ENCODE measurements at places on chromosomes 4 and X.

DNA sequence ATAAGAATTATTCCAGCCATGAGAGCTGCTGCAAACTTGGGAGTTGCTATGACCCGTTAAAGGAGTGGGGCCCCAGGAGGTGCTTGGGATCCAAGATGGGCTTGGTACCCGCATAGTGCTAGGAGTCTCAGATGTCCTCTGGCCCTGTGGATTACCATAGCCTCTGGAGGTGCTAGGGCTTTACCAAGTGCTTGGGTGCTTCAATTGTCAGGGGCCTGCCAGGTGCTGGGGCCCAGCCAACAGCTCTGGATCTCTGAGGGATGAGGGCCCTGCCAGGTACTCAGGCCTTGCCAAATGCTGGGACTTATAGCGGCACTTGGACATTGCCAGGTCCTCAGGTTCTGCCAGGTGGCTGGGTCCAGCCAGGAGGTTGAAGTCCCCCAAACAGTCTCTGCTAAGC, 32.0 kb upstream of the USP51 start:
- H3K27me3 ChIP-seq = no peaks in the 10 kb centered on the region
- H3K27ac ChIP-seq = no peak overlapping the region
- no peaks in the 10 kb centered on the region for H3K4me1 ChIP-seq
- no peak for DNase-seq

- H3K27ac ChIP-seq = no peak overlapping the region
- no peaks in the 10 kb centered on the region for H3K36me3 ChIP-seq
- no peaks in the 10 kb centered on the region for H3K27me3 ChIP-seq
- H3K4me1 ChIP-seq = no peaks in the 10 kb centered on the region
Observed at GRCh38 chrX:45208121-45208856, 7.6 kb upstream of the DIPK2B start.

DNA sequence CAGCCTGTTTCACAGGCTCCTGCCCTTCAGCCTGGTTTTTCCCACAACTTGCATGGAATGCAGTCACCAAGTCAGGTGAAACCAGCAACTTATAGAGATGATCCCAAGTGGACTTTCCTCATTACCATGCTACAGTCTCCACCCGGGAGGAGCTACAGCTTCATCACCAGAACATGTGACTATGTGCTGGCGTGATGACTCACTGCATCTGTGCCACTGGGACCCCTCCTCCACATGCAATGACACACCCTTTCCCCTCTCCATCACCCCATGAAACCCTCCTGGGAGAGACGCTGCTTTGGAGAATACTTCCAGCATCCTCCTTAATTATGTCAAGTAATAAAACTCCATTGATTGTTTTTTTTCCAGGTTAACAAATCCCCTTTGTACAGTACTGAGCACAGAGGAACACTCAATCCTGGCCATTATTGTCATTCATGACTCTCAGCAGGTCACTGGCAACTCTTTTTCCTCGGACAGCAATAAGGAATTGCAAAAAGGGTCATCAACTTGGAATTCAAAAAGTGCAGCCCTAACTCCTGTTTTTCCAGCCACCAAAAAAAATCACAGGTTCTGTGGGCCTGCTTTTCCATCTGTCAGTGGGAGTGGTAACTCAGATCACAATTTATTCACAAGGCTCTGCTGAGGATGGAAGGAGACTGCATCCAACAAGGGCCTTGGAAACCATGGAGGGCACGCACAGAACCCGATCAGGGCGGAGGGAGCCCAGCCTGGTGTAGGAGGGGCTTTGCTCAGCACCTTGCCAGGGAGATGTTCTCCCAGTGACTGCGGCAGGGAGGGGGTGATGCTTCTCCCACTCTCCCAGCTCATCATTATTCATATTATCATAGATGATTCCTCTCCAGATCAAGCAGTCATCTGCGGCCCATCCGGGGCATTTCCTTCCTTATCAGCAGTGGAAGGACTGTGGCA, 17.4 kb downstream of the QDPR start:
- DNase-seq = peak; percentile 64
- peaks cover 2% of the 10 kb centered on the region for H3K36me3 ChIP-seq
- no peak overlapping the region for H3K27ac ChIP-seq
- no peaks in the 10 kb centered on the region for H3K4me1 ChIP-seq

DNA sequence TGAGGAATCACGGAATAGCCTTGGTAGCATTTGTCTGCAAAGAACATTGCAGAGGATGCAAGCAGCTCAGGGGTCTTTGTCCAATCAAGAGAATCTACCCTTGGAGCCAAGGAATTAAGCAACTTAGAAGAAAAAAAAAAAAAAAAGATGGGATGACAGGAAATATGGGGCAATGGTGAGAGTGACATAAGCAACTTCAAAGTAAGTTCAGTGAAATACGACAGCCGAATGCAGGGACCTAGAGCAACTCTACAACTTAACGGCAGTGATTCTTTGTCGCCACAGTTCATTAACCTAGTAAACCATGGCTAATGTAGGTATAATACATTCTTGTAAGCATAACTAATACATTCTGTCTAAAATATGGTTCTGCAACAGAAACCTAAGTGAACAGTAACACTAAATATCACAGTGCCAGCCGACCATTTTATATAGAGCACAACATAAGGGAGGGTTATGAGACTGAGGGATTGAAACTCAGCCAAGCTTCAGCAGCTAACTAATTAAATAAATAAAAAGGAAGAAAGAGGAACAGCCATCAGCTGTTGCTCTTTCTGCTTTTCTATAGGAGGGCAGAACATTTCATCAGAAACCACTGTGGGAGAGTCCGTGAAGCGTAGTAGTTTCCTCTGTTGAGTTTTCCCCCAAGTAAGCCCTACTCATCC, 74.7 kb downstream of the PPARGC1A start:
- DNase-seq = no peak
- H3K27me3 ChIP-seq = no peaks in the 10 kb centered on the region
- H3K4me1 ChIP-seq = no peaks in the 10 kb centered on the region
- no peak overlapping the region for H3K4me3 ChIP-seq

DNA sequence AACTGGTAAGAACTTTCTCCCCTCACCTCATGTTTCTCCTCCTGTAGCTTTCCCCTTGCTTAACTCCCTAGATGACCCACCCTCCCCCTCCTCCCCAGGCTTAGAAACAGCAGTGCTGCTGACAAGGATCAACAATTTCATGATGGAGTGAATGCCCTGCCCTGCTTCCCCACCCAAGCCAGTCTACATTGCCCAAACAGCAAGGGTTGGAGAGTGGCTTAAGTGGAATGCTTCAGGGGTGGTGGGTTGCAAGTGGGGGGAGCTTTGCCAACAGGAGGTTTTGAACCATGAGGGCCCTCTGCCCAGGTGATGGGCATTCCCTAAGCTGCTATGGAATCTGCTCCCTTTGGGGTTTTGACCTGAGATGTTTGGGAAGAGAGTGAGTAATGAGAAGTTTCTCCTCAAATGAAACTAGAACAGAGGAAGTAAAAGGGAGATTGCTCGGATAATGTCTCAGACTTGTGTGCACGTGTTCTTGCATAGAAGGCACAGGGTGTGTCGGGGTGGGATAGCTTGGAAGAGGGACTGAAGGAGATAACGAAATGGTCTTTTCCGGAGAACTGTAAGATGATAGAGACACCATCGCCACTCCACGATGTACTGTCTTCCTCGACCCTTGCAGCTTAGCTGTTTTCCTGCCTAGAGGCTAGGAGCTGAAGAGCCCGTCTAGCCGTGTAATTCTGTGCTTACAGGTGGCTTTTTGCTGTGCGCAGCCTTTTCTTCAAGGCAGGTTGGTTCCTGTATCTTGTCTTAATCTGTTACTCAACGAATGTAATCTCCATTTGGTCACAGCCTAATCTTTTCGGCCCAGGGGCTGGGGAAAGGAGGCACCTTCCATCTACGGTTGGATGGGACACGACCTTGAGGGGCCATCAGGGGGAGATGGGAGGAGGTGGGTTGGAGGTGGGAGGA, 10.1 kb downstream of the GDPD2 start:
- no peak overlapping the region for H3K27ac ChIP-seq
- DNase-seq = no peak
- no peaks in the 10 kb centered on the region for H3K4me1 ChIP-seq
- H3K27me3 ChIP-seq = no peaks in the 10 kb centered on the region

- H3K4me3 ChIP-seq = no peak overlapping the region
- no peak for DNase-seq
- no peaks in the 10 kb centered on the region for H3K36me3 ChIP-seq
- H3K27ac ChIP-seq = no peak overlapping the region
- H3K27me3 ChIP-seq = no peaks in the 10 kb centered on the region
Observed at GRCh38 chrX:2243913-2244460, 256.8 kb downstream of the DHRSX start.

DNA sequence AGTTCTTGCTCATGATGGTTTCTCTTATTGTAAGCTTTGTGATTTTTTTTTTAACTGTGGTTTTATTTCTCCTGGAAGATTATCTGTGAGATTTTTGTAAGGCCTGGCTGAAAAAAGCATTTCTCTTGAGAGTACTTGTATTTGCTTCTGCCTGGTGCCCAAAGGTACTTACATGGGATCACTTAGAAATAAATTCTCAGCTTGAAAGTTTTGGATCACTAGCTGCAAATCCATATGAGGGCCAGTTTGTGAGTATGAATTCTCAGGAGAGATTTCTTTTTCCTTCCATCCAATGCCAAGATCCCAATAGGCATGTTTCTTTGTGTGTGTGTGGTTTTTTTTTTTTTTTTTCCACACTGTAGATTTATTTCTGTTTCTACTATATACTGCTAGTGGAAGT, 1884.7 kb upstream of the PCDH7 start:
- H3K4me3 ChIP-seq = no peak overlapping the region
- H3K36me3 ChIP-seq = no peaks in the 10 kb centered on the region
- no peaks in the 10 kb centered on the region for H3K4me1 ChIP-seq

GRCh38 chrX:130267956-130268448, 697 bp downstream of the ZNF280C start:
- H3K27me3 ChIP-seq = no peaks in the 10 kb centered on the region
- no peak for DNase-seq
- no peaks in the 10 kb centered on the region for H3K36me3 ChIP-seq
- peak overlapping the region; percentile 94 for H3K27ac ChIP-seq
- H3K4me3 ChIP-seq = peak overlapping the region; percentile 76
- no peaks in the 10 kb centered on the region for H3K4me1 ChIP-seq

- no peaks in the 10 kb centered on the region for H3K4me1 ChIP-seq
- H3K27ac ChIP-seq = no peak overlapping the region
- DNase-seq = no peak
- H3K4me3 ChIP-seq = no peak overlapping the region
- H3K27me3 ChIP-seq = no peaks in the 10 kb centered on the region
- no peaks in the 10 kb centered on the region for H3K36me3 ChIP-seq
Observed at GRCh38 chr4:119266153-119266552, 53.6 kb downstream of the USP53 start.

GRCh38 chr4:169153481-169154087, 117.2 kb downstream of the SH3RF1 start:
- H3K27me3 ChIP-seq = no peaks in the 10 kb centered on the region
- H3K36me3 ChIP-seq = peaks cover 2% of the 10 kb centered on the region
- peak; percentile 54 for DNase-seq
- no peak overlapping the region for H3K4me3 ChIP-seq
- H3K27ac ChIP-seq = no peak overlapping the region

GRCh38 chr4:81746773-81747172, 275.1 kb upstream of the RASGEF1B start:
- H3K27ac ChIP-seq = no peak overlapping the region
- H3K27me3 ChIP-seq = no peaks in the 10 kb centered on the region
- DNase-seq = no peak
- no peak overlapping the region for H3K4me3 ChIP-seq

DNA sequence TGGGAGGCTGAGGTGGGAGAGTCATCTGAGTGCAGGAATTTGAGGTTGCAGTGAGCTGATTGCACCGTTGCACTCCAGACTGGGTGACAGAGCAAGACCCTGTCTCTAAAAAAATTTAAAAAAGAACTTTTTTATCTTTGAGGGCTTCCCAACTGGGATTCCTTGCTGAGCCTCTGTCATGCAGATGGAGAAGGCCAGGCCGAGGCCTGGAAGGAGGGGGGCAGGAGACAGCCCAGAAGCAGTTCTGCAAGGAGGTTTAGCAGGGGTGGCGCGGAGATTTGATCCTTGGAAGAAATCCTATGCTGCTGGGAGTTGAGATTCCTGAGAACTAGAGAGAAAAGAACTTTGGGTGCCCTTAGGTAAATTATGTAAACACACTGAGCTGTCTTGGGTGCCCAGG, 2.5 kb upstream of the ARSD start:
- no peaks in the 10 kb centered on the region for H3K36me3 ChIP-seq
- H3K4me1 ChIP-seq = no peaks in the 10 kb centered on the region
- no peak overlapping the region for H3K27ac ChIP-seq
- H3K27me3 ChIP-seq = no peaks in the 10 kb centered on the region

- H3K27ac ChIP-seq = no peak overlapping the region
- H3K4me1 ChIP-seq = no peaks in the 10 kb centered on the region
- H3K27me3 ChIP-seq = no peaks in the 10 kb centered on the region
- no peak overlapping the region for H3K4me3 ChIP-seq
- no peaks in the 10 kb centered on the region for H3K36me3 ChIP-seq
- no peak for DNase-seq
Observed at GRCh38 chrX:16918979-16919378, 27.5 kb upstream of the REPS2 start.

DNA sequence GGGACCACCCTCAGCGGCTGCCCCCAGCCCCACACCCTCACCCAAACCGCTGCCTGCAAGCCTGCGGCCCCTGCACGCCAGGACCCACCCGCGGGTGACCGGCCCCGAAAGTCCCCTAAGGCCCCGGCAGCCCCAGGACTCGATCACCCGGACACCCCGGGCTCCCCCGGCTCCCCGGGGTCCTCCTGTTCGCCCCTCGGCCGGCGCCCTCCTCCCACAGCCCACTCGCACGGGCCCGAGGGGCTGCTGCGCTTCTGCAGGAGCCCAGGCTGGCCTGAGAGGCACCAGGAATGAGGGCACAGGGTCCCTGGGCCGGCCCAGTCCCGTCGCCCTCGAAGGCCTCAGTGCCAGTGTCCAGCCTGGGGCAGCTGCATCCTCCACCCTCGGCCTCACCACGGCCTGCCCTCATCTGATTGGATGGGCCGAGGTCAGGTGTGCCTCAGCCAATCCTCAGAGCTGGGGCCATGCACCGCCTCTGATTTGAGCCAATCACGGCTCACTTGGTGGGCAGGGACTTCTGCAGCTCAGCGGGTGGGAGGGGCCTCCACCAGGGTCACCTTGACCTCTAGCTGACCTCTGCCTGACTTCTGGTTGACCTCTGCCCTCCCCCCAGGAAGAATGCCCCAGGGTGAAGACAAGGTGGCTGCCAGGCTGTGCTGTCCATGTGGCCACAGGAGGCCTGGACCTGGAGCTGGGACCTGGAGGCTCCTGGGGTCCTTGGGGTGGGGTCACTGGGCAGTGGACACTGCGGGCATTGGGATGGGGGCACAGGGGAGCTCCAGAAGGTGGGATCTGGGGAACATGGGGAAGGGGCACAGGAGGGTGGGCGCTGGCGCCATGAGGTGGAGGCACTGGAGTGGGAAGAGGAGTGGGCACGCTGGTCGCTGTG, 97.6 kb upstream of the NKX1-1 start:
- no peaks in the 10 kb centered on the region for H3K4me1 ChIP-seq
- DNase-seq = peak; percentile 2
- H3K4me3 ChIP-seq = no peak overlapping the region

- H3K27ac ChIP-seq = no peak overlapping the region
- peak; percentile 50 for DNase-seq
- peaks cover 5% of the 10 kb centered on the region for H3K4me1 ChIP-seq
- H3K4me3 ChIP-seq = no peak overlapping the region
- H3K27me3 ChIP-seq = no peaks in the 10 kb centered on the region
- H3K36me3 ChIP-seq = no peaks in the 10 kb centered on the region
Observed at GRCh38 chr4:141121768-141122454, 11.4 kb downstream of the RNF150 start.

Measured in mesendoderm (in vitro differentiated cells).